ENCODE measurements at places on chromosomes 2 and 18. TPM values are rescaled to one million over a fixed set of nuclear protein-coding genes. Genes with fewer than 3 reads are reported as not detected.

Gene LANCL1
- 22.1 TPM for total RNA-seq

Gene CXCR1
- total RNA-seq = not detected

Gene ANKRD30BL
- total RNA-seq = not detected

Gene TWIST2
- total RNA-seq = 0.38 TPM

Gene ERFE
- total RNA-seq = 0.13 TPM

Gene UGT1A6
- not detected for total RNA-seq

Gene ZNF804A
- total RNA-seq = not detected

Gene PLGLB1
- 0.63 TPM for total RNA-seq

Gene PTMA
- 977 TPM for total RNA-seq

Gene TMEFF2
- not detected for total RNA-seq

Gene SPATA3
- not detected for total RNA-seq

Gene TACR1
- total RNA-seq = not detected

Gene FOXD4L1
- total RNA-seq = not detected

Gene ZSWIM2
- total RNA-seq = under 0.01 TPM

Gene CCDC68
- total RNA-seq = 0.26 TPM

Gene SGO2
- 4.7 TPM for total RNA-seq

Gene CXCR4
- 26.8 TPM for total RNA-seq

Gene PGAP1
- total RNA-seq = 3.6 TPM

Gene SLC19A3
- total RNA-seq = under 0.01 TPM

Gene ABCA12
- total RNA-seq = not detected

Gene ALK
- total RNA-seq = not detected

Gene INHA
- total RNA-seq = not detected

Gene NPHP1
- total RNA-seq = 1.5 TPM

Gene RTP5
- not detected for total RNA-seq

Gene DNAJC5G
- 1.0 TPM for total RNA-seq

Gene GKN2
- not detected for total RNA-seq

Gene SPDYA
- 0.13 TPM for total RNA-seq

Gene UGT1A4
- total RNA-seq = not detected

Gene ACVR1C
- under 0.01 TPM for total RNA-seq

Gene RGPD3
- 0.13 TPM for total RNA-seq

Gene DSC3
- under 0.01 TPM for total RNA-seq

Gene C1QL2
- total RNA-seq = not detected

Gene VWC2L
- not detected for total RNA-seq

Gene RBFA
- 32.4 TPM for total RNA-seq

Gene CASP10
- total RNA-seq = 40.7 TPM

Gene SDC1
- total RNA-seq = 2.6 TPM

Gene ESPNL
- not detected for total RNA-seq

Gene C2orf78
- total RNA-seq = not detected

Gene MC4R
- total RNA-seq = not detected

Gene UPP2
- total RNA-seq = not detected

Gene POU3F3
- not detected for total RNA-seq

Gene FSHR
- not detected for total RNA-seq

Gene CNDP1
- total RNA-seq = not detected

Gene UGT1A5
- not detected for total RNA-seq

Gene NTSR2
- not detected for total RNA-seq

Gene MFSD2B
- under 0.01 TPM for total RNA-seq

Gene GREB1L
- total RNA-seq = 11.3 TPM

Gene BBS5
- 1.4 TPM for total RNA-seq

Gene CDK5R2
- not detected for total RNA-seq

Gene FAM237A
- not detected for total RNA-seq

Gene TEKT4
- not detected for total RNA-seq

Gene IL1F10
- not detected for total RNA-seq

Gene KLHL14
- 0.39 TPM for total RNA-seq

Gene PRSS56
- not detected for total RNA-seq

Gene PLEK
- total RNA-seq = under 0.01 TPM

Gene CD8B
- not detected for total RNA-seq
